ENCODE measurements at places on chromosomes 3 and 15.

GRCh38 chr3:177703788-177704187, 506.5 kb upstream of the TBL1XR1 start:
- no peak for DNase-seq

DNA sequence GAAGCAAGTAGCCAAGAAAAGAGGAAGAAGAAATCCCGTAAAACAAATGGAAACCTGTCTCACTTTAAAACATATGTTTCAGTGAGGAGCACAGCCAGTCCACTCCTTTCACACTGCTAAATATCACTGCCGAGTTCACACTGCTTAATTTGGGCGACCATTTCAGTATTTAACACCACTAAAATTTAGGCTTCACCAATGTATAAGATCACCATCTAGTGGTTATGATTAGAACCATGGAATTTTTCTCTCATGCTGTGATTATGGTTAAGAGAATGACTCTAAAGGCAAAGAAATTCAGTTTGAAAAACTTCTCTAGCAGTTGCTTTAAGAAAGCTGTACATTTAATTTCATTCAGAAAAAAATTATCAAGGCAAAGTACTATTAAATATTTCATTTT, 16.6 kb downstream of the SLC4A7 start:
- DNase-seq: no peak

GRCh38 chr3:136893848-136894443, 31.9 kb downstream of the NCK1 start:
- DNase-seq: no peak

- DNase-seq: peak; percentile 29
Observed at GRCh38 chr3:197942956-197943556, 6.9 kb upstream of the RPL35A start.

Data from NCI-H1105 (cell line).